Aortic smooth muscle cell (primary cell): ENCODE measurements at places on chromosomes 3 and 15. TPM values are rescaled to one million over a fixed set of nuclear protein-coding genes. Genes with fewer than 3 reads are reported as not detected.

CD276 gene
- 119 and 158 TPM in 2 replicates for total RNA-seq

CNTN3 gene
- total RNA-seq, result 3.4 and 14.7 TPM in 2 replicates

SCAANT1 gene
- not detected in 2 replicates for total RNA-seq

CDHR4 gene
- 0.06 TPM in 1 of 2 replicates, not detected in the other for total RNA-seq

GOLGA8O gene
- total RNA-seq, result 1.6 and 3.2 TPM in 2 replicates

P2RY1 gene
- 1.2 and 1.7 TPM in 2 replicates for total RNA-seq

SLC28A2 gene
- total RNA-seq, result not detected in 2 replicates

PRICKLE2 gene
- 20.2 and 21.8 TPM in 2 replicates for total RNA-seq

C15orf61 gene
- 2.3 and 2.6 TPM in 2 replicates for total RNA-seq

CLDN18 gene
- not detected in 2 replicates for total RNA-seq

CLSTN2 gene
- total RNA-seq, result 2.2 and 3.0 TPM in 2 replicates

GRK7 gene
- total RNA-seq, result not detected in 2 replicates

DUOX2 gene
- not detected in 2 replicates for total RNA-seq

CISH gene
- total RNA-seq, result 0.53 and 0.68 TPM in 2 replicates

PDCD10 gene
- total RNA-seq, result 58.0 and 65.7 TPM in 2 replicates

CHRNA3 gene
- total RNA-seq, result 0.13 TPM in 1 of 2 replicates, not detected in the other

CNBP gene
- 214 and 245 TPM in 2 replicates for total RNA-seq

CDC25A gene
- total RNA-seq, result 3.9 and 7.7 TPM in 2 replicates

EXD1 gene
- not detected in 2 replicates for total RNA-seq

CAMK2N2 gene
- 0.50 and 0.66 TPM in 2 replicates for total RNA-seq

TICRR gene
- 1.2 and 2.5 TPM in 2 replicates for total RNA-seq

MOBP gene
- total RNA-seq, result not detected in 2 replicates

CHRNB4 gene
- total RNA-seq, result not detected in 2 replicates

TMIE gene
- total RNA-seq, result 0.06 and 0.13 TPM in 2 replicates

TM6SF1 gene
- 0.50 and 0.92 TPM in 2 replicates for total RNA-seq

LEKR1 gene
- 0.19 and 0.26 TPM in 2 replicates for total RNA-seq

C2CD4A gene
- 0.06 and 0.26 TPM in 2 replicates for total RNA-seq

GPR171 gene
- not detected in 2 replicates for total RNA-seq

ALPK3 gene
- total RNA-seq, result 1.1 and 2.6 TPM in 2 replicates

ADGRG7 gene
- total RNA-seq, result 52.7 TPM in 1 of 2 replicates, not detected in the other

MED12L gene
- 0.31 and 0.66 TPM in 2 replicates for total RNA-seq

HYAL2 gene
- total RNA-seq, result 64.2 and 104 TPM in 2 replicates

CHST13 gene
- total RNA-seq, result not detected in 2 replicates

FEZF2 gene
- not detected in 2 replicates for total RNA-seq

AAGAB gene
- total RNA-seq, result 46.5 and 50.4 TPM in 2 replicates

CHDH gene
- total RNA-seq, result under 0.01 and 0.06 TPM in 2 replicates

KNG1 gene
- not detected in 2 replicates for total RNA-seq

FANCD2OS gene
- not detected in 2 replicates for total RNA-seq

CCR4 gene
- total RNA-seq, result not detected in 2 replicates

SMCO1 gene
- total RNA-seq, result not detected in 2 replicates

LRRIQ4 gene
- total RNA-seq, result 0.06 TPM in 1 of 2 replicates, not detected in the other

PSMA4 gene
- total RNA-seq, result 136 and 137 TPM in 2 replicates

ZNF385D gene
- total RNA-seq, result 1.8 and 2.0 TPM in 2 replicates
